ENCODE measurements at places on chromosomes 16 and 17.

DNA sequence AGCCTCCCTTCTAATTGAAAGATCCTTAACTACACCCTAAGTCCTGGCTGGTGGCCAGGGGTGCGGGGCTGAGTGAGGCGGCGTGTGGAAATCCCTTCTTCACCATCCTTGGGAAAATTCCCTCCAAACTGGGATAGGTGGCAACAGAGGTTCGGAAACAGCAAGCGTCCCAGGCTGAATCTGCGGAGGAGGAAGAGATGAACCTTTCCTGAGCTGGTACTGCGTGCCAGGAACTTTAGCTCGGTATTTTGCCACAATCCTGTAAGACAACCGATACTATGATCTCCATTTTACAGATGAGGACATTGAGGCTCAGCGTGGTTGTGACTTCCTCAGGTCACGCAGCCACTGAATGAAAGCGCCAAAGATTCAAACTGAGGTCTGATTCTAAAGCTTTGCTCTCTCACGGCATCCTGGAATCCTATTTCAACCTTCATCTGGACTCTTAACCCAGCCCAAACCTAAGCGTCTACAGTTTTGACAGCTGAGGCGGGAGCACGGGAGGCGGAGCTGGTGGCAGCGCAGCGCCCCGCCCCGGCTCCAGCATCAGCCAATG lies 583 bp upstream of the CYLD start:
- no peak for DNase-seq

GRCh38 chr16:3578121-3578520 lies 918 bp upstream of the NLRC3 start:
- DNase-seq: no peak

- no peak for DNase-seq
These were observed 21.3 kb upstream of the EMP2 start for GRCh38 chr16:10601444-10602408.

GRCh38 chr17:54937018-54937417 lies 31.4 kb downstream of the COX11 start:
- DNase-seq: no peak

DNA sequence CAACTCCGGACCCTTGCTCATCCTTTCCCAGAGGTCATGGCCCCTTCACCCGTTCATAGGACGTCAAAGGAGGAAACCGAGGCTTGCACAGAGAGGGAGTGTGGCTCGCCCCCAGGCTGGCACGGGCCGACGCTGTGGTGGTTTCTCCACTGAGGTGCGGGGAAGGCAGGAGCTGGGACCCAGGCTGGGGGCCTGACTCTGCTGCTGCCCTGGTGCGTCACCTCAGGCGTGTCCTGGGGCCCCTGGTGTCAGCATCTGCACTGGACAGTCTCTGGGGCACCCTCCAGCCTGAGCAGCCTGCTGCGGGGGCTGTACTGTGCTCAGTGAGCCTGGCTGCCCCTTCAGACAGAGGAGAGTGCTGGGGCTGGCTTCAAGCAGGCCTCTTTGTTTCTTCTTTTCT lies 7.4 kb downstream of the MAP2K3 start:
- no peak for DNase-seq

- DNase-seq: no peak
These were observed 15.1 kb downstream of the BRIP1 start for GRCh38 chr17:61848247-61848646.

DNA sequence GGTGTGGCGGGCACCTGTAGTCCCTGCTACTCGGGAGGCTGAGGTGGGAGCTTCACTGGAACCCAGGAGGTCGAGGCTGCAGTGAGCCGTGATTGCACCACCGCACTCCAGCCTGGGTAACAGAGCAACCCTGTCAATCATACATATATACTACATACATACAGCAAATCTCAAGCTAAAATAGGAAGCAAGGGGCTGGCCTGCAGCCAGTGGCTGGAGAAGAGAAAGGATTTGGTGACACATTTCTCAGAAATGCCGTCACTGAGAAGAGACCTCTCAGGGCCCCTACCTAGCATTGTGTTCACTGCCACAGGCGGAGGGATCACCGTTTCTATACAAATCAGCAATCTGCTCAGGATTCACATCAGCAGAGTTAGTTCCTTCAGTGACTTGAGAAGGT lies 16.9 kb downstream of the NARF start:
- DNase-seq: peak; percentile 91

GRCh38 chr16:80899809-80900592 lies 95.6 kb upstream of the CDYL2 start:
- DNase-seq: no peak

- no peak for DNase-seq
These were observed 24.0 kb downstream of the TRIM16 start for GRCh38 chr17:15660077-15660476.

GRCh38 chr17:64147110-64148016 lies 17.4 kb upstream of the ERN1 start:
- DNase-seq: peak; percentile 58

DNA sequence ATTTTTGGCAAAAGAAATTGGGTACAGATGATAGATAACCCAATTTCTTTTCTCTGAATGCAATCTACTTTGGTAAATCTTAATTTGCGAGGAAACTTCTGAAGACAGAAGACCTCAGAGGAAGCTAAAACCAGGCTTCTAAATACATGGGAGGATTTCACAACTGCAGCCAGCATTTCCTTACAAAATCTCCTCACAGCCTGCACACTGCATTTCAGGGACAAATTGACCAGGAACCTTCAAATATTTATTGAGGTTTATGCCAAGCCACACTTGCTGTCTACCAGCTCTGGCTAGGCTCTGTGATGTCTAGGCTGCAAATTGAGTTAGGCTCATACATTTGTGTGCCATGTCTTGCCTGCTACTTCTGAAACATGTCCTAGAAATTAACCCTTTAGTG lies 167.3 kb upstream of the CDH5 start:
- no peak for DNase-seq

DNA sequence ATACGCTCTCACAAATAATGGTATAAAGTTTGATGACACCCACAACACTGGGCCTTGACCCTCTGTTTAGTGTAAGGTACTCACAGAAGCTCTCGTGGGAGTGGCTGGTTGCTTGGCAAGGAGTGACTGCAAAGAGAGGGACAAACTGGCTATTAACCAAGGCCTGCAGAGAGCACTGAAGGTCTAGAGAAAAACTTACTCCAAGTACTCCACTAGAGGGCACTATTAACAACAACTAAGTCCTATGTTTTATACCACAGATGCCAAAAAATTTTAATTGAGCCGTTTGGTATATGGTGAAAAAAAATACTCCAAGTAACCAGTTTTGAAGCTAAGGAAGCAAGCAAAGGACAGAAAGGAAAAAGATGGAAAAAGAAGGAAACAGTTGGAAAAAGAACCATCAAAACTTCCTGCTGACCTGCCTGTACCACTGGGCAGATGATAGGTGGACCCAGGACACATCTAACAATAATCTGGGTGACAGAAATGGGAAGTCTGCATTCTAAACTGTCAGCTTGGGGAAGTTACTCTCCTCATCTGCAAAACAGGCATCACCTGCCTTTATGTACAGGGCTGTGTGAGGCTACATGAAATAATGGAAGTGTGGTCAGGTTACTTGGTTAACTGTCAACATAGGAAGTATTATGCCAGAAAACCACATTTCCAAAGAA lies 23.2 kb downstream of the DYNC1LI2 start:
- DNase-seq: peak; percentile 75
